T-helper 22 cell (primary cell): ENCODE measurements at places on chromosomes 6 and 20.

DNA sequence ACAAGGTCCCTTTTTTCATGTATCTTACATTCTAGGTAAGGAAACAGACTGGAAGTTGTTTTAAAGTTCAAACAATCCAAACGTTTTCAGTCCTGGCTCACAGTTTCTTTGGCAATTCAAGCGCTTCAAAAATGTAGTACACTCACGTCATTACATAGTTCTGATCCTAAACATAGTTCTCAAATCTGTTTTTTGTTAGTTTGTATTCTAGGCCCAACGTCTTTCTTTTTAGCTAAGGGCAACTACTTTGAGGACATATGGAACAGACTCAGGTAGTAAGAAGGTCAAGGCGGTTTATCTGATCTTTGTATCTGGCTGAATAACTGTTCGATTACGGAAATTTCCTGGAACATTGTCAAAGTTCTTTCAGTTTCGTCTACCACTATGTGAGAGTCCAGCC lies 36.9 kb upstream of the PLCB4 start:
- DNase-seq = no peak

DNA sequence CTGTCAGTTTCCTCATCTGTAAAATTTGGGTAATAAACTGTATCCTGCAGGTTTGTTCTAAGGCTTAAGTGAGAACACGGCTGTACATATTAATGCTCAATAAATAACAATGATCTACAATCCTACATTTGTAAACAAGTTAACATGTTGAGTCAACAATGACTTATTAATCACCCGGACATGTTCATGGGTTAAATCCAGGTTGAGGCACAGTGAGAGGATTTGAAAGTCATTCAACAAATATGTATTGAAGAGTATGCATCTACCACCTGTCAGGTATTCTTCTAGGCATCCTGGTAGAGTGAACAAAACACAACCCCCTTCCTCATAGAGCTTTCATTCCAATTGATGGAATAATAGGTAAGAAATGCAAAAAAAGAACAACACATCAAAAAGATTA lies 554.7 kb upstream of the SLC35B3 start:
- DNase-seq = no peak

- no peak for DNase-seq
Measured at GRCh38 chr20:50632236-50632635, 59.1 kb downstream of the RIPOR3 start.

DNA sequence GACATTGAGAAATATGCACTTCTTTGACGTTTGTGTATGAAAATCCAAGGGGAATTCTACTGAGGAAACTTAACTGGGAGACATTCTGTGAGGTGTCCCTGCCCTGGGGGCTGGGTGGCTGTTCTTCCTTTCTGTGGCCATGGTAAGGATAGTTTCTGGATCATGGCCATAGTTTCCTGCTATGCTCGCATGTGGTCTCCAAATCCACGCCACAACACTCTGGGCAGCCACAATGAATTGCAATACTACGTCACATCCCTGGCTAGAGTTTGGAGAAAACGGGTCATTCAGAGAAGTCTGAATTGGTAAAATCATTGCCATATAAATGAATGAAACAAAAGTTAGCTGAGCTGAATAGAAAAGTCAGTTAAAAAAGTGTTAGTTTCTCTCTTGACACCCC lies 230.6 kb downstream of the UTRN start:
- no peak for DNase-seq

- no peak for DNase-seq
Measured at GRCh38 chr6:98827295-98828159, 6.8 kb upstream of the POU3F2 start.

DNA sequence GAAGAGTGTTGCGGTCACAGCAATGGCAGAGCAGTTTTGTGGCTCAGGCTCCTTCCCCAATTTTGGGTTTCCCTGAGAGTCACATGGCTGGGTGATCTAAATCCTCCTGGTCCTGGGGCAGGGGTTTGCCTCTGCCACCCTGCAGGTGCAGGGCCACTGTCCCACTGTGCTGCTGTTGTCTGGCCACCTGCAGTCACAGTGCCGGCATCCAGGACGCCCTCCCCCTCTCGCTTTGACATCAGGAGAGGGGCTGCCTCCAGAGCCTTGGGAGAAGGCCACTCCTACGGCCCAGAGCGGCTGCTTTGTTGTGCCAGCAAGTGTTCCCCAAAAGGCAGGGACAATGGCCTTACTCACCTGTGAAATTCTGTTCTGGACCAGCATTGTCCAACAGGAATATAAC lies 449.0 kb downstream of the QKI start:
- no peak for DNase-seq

DNA sequence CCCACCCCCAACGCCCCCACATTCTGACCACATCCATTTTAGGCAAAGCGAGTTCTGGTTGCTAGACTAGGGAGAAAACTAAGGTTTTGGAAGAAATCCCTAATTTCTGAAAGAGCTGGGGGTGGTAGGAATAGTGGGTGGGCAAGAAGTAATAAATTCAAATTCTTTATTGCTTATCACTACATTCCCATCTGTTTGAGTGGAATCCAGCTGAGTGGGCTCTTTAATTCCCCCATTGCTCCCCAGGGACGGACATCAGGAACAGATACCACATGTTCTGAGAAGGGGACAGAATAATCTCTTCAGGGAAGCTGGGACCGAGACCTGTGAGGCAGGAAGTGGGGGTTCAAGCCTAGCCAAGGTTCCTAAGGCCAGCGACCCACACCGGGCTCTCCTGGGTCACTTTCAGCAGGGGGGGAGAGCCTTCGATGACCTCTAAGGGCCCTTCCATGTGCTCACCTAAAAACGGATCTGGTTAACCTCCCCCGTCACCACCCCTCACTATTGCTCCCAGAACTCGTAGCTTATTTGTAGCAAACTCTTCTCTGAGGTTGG lies 42.3 kb upstream of the MRPS10 start:
- no peak for DNase-seq

GRCh38 chr6:150894935-150895552 lies 29.5 kb downstream of the MTHFD1L start:
- DNase-seq = no peak

DNA sequence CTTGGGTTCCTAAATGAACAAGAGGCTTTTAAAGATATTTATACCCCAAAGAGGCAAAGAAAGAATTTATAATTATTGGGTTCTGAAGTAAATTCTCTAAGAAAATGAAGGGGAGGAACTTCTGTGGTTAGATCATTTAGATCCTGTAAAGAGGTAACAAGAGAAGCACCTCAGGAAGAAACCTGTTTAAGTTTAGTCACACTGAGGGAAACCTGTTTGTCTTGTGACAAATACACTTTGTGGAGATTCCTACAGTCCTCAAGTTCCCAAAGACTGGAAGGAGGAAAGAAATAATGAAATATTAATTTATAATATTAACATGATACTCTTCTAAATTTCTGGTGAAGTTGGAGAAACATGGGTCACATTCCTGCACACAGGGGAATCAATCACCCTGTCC lies 647.5 kb downstream of the EYS start:
- DNase-seq = no peak

DNA sequence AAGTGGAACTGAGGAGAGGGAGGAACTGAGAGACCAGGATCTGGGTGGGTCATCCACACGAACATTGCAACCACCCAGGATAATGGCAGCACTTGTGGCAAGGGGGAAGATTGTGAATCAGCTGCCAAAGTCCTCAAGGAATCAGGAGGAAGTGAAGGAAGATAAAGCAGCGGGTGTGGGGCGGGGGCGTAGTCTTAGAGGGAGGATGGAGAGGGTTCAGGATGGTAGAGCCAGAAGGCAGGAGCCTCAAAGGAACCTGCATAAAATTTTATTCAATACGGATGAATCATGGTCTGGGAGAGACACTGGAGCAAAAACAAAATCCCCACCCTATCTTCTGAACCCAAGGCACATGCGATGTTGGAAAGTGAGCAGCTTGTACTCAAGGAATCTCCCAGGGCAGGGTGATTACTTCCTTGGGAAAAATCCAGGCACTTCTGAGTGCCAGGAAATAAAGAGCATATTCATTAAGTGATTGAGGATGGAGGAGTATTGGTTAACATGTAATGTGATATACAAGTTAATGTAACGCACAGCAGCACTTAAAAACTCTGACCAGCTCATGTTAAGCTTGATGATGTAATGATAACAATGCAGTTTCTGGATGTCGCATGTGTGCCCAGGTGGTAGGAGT lies 82.0 kb upstream of the B3GAT2 start:
- no peak for DNase-seq

DNA sequence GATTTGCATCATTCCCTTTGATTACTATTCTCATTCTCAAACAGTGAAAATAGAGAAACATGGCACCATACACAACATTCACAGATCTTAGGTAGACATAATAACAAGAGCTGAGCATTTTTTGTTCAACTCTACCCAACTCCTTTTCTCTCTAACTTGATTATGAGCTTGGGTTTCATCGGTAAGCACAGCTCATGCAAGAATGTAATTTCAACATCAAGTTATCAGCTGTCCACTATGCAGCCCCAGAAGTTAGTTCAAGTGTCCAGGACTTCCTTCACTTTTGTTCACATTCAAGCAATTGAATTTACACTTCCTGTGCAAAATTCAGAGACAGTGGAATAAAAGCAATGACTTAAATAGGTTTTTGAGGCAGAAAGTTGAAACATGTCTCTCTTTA lies 297.7 kb upstream of the SASH1 start:
- no peak for DNase-seq

DNA sequence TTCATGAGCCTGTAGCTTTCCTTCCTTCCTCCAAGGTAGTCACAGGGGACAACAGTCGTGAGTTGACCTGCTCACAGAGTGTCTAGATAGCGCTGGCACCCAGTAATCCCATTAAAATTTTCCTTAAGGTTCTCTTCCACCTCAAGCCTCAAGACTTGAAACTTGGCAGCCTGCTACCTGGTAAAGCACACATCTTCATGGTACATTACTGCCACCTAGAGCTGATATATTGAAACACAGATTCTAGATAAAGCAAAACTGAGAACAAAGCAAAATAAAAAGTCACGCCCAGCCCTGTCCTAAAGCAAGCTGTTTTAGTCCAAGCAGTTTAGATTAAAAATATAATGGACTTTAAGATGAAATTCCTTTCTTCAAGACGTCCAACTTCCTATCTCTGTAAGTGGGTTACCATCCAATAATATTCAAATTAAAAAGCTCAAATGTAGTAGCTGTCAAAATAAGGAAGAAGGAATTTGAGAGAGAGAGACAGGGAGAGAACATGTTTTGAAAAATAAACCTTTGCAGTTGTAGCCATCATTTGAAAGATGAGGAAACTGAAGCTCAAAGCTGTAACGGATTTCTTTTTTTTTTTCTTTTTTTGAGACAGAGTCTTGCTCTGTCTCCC lies 50.7 kb upstream of the CD83 start:
- DNase-seq = no peak

GRCh38 chr20:62320581-62321354 lies 18.0 kb downstream of the ADRM1 start:
- DNase-seq = no peak

DNA sequence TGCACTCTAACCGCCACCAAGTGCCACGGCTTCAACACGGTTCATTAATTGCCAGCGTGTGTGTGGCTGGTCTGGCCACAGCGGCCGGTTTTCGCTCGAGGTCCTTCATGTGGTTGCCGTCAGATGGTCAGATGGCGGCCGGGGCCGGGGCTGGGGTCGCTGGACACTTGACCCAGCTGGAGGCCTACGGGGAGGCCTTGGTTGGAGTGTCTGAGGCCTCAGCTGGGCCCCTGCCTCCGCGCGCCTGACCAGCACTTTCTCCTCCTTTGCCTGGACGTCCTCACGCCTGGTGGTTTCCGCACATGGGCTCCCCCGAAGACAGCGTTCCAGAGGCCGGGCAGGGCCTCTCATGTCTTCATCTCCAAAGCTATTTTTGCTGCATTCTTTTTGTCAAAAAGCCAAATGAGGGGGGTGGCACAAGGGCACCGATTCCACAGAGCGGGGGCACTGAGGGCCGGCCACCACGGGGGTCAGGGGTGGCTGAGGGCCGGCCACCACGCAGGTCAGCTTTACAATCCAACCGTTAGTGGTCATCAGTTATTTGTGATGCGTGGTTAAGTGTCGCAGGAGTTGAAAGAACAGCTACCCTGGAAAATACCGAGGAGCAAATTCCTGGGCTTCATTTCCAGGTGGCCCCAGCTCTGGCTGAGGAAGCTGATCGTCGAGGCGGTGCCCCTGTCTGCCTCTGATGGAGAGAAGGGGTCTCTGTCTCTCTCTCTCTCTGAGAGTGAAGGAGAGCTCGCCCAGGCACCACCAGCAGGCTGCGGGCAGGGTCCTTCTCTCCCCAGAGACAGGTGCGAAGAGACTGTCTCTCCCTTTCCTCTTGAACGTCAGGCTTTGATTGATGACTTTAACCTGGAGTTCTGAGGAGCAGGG lies 50.5 kb upstream of the FRMD1 start:
- no peak for DNase-seq

GRCh38 chr6:53808302-53808881 lies 13.6 kb downstream of the LRRC1 start:
- no peak for DNase-seq

DNA sequence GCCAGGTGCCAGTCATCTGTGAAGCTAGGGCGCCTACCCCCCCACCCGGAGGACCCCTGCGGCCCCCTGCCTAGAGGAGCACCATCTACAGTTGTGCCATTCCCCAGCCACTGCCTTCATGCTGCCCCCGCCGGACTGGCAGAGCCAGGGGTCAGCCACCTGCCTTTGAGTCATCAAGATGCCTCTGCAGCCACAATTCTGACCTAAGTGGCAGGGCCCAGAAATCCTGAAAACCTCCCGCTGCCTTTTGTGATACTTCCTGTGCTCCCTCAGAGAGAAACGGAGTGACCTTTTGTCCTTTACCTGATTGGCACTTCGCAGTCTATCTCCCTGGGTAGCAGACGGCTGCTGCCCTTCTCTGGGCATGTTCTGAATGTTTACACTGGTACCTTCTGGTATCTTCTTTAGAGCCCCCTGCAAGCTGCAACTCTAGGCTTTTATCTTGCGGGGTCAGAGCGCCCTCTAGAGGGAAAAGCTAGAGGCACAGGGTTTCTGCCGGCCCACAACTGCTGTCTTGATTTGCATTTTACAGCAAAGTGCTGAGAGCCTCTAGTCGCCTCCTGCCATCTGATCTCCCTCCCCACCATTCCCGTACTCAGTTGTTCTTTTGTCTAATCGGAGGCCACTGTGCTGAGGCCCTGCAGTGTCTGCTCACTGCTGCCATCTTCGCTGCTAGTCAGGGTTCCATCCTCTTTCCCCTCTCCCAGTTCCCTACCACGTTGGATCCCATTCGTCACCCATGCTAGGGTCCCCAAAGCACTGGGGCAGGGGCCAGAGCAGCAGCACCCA lies 26.9 kb downstream of the SPATA2 start:
- DNase-seq = no peak

DNA sequence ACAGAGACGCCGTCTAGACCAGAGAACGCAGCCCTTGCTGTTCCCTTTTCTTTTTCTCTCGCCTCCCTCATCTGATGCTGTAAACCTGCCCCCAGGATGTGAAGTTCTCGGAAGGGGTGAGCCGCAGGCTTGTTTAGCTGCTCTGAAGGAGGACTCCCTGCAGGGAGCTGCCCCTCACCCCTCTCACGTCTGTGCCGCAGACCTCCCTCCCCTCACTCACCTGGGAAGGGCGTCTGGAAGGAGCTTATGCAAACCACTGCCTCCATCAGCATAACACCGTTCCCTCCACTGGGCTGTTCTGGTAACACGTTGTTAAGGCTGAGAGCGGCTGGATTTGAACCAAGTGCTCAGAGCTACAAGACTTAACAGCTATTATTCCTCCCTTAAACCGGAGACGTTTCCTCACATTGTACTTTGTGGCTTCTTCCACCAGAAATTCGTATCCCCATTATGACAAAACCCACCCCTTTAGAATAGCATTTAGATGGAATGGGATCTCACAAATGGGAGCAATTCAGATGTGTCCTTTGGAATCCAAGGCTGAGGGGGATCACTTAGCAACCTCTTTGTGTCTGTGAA lies 99.8 kb downstream of the SMOC2 start:
- no peak for DNase-seq
